Suppressor macrophage treated with lipopolysaccharide for 4 hours (primary cell): ENCODE measurements at places on chromosomes 3 and 15.
A peak's percentile ranks its signal among the peaks of the same experiment; 100 is the strongest.

DNA sequence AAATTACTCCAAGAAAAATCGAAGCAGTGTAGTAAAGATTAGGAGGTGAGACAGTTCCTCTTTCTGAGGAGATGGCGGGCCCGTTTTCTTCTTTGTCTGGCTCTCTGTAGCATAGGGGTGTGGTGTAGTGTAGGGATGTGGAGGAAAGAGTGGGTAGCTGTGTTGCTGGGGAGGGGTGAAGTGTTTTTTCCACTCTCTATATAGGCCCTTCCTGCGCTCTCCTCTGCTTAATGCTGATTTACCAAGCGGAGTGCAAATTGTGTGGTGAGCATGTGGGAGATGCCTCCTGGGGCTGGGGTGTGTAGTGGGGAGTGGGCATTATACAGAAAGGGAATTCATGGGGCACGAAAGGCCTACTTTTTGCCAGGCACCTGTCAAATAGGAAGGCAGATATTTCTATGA, 94.9 kb downstream of the ST6GAL1 start:
- no peak for DNase-seq

DNA sequence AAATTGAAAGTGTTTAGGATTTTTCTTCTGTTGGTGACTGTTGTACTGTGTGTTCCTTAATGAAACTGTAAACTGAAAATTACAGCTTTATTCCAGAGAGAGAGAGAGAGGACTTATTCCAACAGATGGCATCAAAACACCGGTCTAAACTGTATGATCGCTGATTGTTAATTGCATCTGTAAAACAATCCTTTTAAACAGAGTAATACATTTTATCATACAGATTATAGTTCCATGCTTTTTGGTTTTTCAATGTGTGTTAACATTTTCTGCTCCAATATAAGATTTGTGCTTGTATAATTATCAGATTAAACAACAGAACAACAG, 289.7 kb upstream of the DNAJC19 start:
- DNase-seq: no peak

- no peak for DNase-seq
Observed at GRCh38 chr3:123750659-123751420, 133.3 kb downstream of the MYLK start.

DNA sequence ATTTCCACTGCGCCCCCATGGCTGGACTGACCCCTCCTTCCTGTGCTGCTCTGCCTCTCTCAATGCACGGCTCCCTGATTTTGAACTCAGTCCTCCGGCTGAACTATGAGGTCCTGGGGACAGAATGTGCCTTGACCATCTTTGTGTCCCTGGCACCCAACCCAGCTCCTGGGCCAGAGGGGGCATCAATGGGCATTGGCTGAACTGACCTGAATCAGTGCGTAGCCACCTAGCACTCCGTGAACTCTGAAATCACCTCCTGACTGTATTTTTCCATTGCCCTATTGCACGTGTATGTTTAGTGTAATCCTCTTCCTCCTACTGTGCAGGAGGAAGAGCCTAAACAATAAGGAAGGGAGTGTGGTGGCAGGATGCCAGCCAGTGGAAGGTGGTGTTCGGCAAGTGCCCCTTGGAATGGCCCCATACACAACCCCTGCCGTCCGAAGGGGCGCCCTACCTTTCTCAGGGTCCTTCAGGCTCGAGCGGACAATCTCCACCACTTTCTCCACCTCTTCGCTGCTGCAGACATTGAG, 33.5 kb downstream of the BDH1 start:
- no peak for DNase-seq

- peak; percentile 54 for DNase-seq
Observed at GRCh38 chr3:45929042-45929679, 14.1 kb upstream of the CXCR6 start.

- no peak for DNase-seq
Observed at GRCh38 chr3:103134023-103134724, 699.4 kb downstream of the ZPLD1 start.

DNA sequence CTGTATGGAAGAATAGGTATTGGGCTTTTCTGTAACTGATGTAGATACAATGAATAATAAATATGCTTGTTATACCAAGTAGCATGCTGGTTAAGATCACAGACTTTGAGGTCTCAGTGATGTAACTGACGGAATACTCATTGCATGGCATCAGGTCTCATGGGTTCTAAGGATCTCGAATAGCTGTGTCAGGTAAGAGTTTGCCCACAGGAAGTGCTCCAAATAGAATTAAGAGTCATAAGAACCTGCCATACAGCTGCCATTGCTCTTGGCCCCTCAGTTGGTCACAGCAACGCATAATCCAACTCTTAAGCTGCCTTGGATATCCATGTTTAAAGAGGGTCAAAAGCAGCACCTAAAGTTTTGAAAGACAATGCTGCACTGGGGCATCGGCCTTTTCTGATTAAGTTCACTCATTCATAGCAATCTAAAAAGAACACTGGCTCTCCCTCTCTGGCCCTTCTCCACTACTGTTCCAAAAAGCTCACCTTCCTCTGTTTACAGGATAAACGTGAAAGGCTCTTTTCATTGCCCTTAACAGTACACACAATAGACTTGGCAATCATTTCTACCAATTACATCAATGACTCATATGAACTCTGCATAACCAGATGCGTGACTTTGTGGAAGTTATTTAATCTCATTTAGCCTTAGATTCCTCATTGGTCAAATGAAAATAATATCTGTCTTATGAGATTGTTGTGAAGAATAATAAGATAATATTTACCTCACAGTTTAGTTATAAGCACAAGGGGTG, 74.6 kb downstream of the ZBTB20 start:
- no peak for DNase-seq

GRCh38 chr15:59315914-59316451, 56.7 kb downstream of the MYO1E start:
- DNase-seq: no peak

DNA sequence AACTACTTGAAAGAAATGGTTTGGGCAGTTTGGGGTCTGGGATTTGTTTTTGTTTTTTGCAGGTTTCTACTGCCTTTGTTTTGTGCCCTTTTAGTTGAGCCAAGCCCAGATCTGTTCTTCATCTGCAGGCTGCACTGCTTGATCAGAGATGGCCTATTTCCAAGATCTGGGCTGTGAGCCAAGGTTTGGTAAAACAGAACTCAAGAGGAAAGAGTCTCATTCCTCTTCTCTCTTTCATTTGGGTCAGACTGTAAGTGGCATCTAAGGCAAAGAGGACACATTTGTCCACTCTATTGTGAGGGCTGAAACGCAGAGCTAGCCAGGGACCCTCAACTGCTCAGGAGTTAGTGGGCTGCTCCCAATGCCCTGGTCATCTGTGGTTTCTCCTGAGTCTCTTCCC, 104.4 kb upstream of the UBE3A start:
- no peak for DNase-seq

DNA sequence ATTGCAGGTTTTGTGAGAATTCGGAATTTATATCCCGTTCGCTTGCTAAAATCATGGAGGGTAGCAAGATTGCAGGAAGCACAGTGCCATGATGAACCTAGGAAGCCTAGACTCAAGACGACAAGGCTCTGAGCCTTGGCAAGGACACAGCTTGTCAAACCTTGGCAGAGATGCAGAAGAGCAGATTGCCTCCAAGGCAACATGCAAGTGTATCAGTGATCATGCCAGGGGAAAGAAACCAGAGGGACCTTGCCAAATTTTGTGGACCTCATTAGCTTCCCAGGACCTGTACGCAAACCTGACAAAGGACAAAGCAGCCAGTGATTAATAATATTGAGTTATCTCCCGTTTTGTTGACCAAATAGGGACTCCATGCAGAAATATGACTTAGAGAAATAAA, 159.7 kb downstream of the GOLIM4 start:
- DNase-seq: no peak

- no peak for DNase-seq
Observed at GRCh38 chr15:98667521-98668179, 19.3 kb downstream of the IGF1R start.

GRCh38 chr3:147419781-147420224, 10.6 kb downstream of the ZIC1 start:
- DNase-seq: no peak

DNA sequence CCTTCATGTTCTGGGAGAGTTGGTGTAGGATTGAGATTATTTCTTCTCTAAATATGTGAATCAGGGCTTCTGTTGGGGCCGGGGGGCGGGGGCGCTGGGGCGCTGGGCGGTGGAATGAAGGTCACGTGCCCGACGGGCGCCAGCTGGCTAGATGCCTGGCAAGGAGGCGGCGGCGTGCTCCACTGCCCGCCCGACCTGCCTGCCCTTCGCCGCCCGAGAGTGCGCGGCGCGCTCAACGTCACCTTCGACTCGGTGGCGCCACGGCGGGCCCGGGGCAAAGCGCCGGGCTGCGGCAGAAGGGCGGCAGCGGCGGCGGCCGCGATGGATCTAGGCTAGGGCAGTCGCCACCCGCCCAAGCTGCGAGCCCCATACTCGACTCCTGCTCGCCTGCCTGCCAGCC, 47.0 kb upstream of the LHFPL4 start:
- DNase-seq: no peak

GRCh38 chr3:117853923-117854668, 1144.5 kb downstream of the TUSC7 start:
- no peak for DNase-seq

GRCh38 chr3:114942773-114943172, 204.3 kb downstream of the ZBTB20 start:
- DNase-seq: no peak

DNA sequence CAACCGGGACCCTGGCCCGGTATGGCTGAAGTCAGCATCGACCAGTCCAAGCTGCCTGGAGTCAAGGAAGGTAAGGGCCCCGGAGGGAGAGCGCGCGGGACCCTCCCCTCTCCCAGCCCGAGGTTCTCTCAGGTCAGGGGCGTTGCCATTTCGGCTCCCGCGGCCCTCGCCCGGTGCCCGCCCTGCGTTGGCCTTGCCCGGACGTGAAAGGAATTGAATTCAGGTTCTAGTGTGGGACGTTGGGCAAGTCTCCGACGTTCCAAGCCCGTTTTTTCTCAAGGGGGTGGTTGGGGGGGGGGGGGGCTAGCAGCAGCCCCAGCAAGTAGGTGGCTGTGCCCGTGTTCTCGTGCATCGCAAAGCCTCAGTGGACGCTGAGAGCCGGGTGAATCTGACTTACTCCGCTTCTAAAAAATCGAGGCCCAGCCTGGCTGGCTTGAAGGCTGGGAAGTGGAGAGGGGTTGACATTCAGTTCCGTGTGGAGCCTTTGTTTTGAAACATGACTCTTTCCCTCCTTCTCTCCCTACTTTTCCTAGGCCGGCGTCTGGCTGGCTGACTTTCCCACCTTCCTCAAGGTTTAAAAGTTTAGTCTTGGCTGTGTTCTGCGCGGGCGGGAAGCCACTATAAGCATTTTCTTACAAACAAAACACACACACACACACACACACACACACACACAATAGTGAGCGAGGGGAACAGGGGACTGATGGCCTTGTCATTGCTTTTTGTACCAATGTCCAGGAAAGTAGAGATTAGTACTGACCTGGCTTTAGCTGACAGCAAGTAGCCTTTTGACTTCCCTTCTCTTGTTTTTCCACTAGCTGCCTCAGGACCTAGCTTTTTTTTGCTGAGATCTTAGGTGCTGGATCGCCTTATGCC, at the start of gene UTS2B:
Gene UTS2B, minus strand, starts transcription at position 873 of the 876 bp plus-strand sequence. CDS start 48,337 bp downstream, outside the sequence.
- DNase-seq: peak; percentile 46

DNA sequence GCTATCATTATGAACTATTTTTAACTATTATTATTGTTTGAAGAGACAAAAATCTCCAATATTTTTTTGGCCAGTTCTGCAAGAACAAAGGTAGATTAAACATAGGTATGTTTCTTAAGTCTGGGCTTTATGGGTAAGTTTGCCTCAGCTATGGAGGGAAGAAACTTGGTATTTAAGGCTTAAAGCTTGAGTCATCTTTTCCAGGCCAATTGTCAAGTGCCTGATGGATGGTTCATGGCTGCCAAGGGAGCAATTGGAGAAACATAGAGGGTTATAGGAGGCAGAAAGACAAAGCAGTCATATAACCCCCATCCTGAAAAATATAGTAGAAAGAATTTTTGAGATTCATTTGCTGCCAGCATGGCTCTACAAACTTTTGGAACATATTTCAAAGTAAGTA, 7.2 kb upstream of the STAC start:
- no peak for DNase-seq

DNA sequence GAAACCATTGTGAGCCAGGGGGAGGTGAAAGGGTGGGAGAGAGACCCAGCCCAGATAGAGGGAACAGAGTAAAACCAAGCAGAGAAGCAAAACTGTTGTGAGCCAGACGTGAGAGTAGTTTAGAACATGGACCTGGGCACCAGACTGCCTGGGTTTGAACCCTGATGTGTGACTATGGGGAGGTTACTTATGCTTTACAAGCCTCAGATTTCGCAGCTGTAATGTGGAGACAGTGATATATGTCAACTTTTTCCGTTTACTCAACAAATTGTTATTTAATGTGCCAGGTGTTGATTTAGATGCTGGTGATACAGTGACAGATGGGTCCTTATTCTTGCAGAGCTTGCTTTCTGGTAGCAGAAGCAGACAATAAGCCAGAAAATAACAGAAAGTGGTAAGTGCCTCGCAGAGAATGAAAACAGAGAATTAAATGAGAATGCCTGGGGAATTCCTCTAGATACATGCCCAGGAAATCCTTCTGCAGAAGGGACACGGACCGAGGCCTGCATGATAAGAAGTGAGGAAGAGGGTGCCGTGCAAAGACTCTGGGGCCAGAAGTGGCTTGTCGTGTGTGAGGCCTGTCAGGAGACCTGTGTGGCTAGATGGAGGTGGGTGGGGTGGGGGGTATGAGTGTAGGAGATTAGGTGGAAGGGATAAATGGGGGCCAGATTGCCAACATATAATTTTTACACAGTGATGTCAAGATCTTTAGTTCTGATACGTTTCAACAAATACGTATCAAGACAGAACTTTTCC, 15.0 kb downstream of the KAT2B start:
- DNase-seq: no peak

- peak; percentile 95 for DNase-seq
Observed at GRCh38 chr3:49689046-49689907, at the start of the genes MST1 and RNF123. MST1 (minus strand) TSS chr3:49689474; CDS start chr3:49688691, 783 bp downstream. RNF123 (plus strand) TSS chr3:49689557; CDS start chr3:49691166, 1,609 bp downstream.

DNA sequence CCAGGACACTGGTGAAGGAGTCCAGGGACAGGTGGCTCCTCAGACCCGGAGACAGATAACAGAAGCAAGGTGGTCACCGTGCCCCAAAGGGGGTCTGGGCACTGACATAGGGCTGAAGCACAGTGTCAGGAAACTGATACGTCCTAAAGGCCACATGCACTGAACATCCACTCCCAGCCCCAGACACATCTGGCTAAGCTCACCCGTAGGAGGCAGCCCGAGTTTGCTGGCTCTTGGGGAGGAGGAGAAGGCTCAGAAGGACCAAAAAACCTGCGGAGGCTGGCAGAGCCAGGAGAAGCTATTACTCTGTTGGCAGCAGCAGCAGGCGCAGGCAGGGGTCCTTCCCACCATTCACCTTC, 1.2 kb downstream of the CACNA2D2 start:
- DNase-seq: no peak

- no peak for DNase-seq
Observed at GRCh38 chr3:114052216-114052615, 4.1 kb downstream of the CCDC191 start.

- DNase-seq: no peak
Observed at GRCh38 chr3:39261726-39262125, 18.1 kb downstream of the CX3CR1 start.

- no peak for DNase-seq
Observed at GRCh38 chr15:93127286-93127685, 38.3 kb upstream of the RGMA start.
